ENCODE measurements at places on chromosomes 4 and X. TPM values are rescaled to one million over a fixed set of nuclear protein-coding genes. Genes with fewer than 3 reads are reported as not detected.

NEUROG2 gene
- total RNA-seq: not detected

MAP7D2 gene
- 1.2 TPM for total RNA-seq

SLC30A9 gene
- 45.7 TPM for total RNA-seq

- no peak overlapping the region for H3K4me3 ChIP-seq
- peak overlapping the region; percentile 59 for H3K27ac ChIP-seq
- peaks cover 85% of the 10 kb centered on the region for H3K36me3 ChIP-seq
- H3K4me1 ChIP-seq: peaks cover 37% of the 10 kb centered on the region
- H3K27me3 ChIP-seq: no peaks in the 10 kb centered on the region
These were observed 533.7 kb downstream of the INPP4B start for GRCh38 chr4:142312391-142312790.

GRCh38 chrX:20479048-20479447 is 212.3 kb upstream of the RPS6KA3 start:
- no peak overlapping the region for H3K27ac ChIP-seq
- ATAC-seq: no peak
- H3K36me3 ChIP-seq: no peaks in the 10 kb centered on the region
- H3K4me1 ChIP-seq: no peaks in the 10 kb centered on the region
- no peaks in the 10 kb centered on the region for H3K27me3 ChIP-seq

DNA sequence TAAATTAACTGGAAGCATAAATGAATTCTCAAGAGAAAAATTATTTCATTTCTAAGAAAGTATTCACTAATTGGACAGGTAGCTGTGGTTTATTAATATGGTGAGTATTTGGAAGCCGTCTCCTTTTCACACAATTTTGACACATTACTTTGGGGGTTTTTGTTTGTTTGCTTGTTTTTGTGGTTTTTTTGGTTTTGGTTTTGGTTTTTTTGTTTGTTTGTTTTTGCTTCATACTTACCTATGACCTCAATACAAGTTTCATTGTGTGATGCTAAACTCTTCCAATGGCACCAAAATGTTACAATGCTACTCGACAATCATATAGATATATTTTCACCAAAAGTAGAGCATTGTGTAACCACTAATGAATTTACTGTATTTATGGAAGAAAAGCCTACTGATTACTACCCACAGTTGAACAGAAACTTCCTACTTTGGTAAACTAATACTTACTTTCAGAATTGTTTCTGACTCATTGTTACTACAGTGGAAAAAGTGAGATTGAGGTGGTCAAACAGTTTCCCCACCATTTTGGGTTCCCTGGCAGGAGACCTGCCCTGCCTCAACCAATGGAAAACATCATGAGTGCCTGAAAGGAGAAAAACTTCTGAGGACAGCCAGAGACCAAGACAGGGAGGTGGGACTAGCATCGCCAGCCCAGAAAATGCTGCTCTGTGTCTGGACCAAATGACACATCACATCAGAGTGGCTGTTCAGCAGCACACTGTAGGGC is 443.1 kb downstream of the HNRNPD start:
- peak; percentile 21 for ATAC-seq
- H3K36me3 ChIP-seq: no peaks in the 10 kb centered on the region
- peaks cover 7% of the 10 kb centered on the region for H3K27me3 ChIP-seq

Measured in activated T-helper 17 cell treated with anti-CD3 and anti-CD28 coated beads, Interleukin-2, amount 50 U/mL, for 72 hours (primary cell).